Memory B cell (primary cell): ENCODE measurements at places on chromosomes 13 and 19.

GRCh38 chr19:47158367-47158791 lies 27.7 kb downstream of the SAE1 start:
- no peak for DNase-seq

GRCh38 chr19:51668216-51668615 lies 21.6 kb upstream of the SIGLEC14 start:
- no peak for DNase-seq

DNA sequence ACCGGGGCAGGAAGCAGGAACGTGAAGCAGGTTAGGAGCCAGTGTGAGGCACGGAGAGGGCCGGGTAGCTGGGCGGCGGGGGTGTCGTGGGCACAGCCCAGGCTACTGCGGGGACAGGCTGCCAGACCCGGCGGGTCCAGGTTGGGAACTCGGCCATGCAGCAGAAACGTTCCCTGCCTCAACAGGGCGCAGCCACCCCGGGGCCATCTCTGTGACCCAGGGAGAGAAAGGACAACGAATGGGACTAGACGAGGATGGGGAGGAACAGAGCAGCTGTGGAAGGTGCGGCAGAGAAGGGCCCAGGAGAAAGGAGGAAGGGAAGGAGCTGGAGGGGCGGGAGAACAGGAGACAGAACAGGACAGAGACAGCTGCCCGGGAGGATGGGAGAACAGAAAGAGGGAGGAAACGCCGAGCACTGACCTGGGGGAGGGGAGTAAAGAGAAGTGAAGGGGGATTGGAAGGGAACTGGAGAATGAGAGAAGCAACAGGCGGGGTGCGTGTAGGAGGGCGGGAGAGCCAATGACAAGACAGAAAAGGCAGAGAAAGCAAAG lies 12.9 kb upstream of the GARIN5A start:
- DNase-seq, result no peak

- DNase-seq, result no peak
These were observed 133.0 kb downstream of the DCT start for GRCh38 chr13:94346261-94347019.

DNA sequence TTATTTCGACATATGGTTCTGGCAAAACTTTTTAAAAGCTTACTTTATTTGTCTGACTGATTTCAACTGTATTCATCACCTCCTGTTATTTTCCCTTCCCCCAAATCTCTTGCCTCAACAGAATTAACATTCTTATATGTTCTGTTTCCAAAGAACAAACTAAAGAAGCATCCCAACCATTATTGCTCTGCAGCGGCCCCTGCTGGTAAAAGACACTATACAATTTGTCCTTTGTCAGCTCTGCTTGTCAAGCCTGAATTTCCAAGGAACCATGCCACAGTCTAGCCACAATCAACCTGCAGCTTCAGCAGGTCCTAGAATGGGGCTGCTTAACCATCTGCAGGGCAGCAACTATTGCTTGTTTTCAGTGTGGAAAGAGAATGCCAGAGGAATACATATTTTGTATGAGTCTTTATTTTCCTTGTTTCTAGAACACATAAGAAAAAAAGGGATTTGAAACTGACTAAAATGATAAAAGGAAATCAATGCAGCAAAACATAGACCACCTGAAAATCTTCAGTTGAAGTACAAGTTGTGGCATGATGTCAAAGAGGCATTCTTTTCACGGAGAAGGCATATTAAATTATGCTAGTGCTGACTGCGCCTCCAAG lies 845.3 kb downstream of the DIAPH3 start:
- peak; percentile 25 for DNase-seq

- no peak for DNase-seq
These were observed 60.0 kb upstream of the SERP2 start for GRCh38 chr13:44313674-44314073.

DNA sequence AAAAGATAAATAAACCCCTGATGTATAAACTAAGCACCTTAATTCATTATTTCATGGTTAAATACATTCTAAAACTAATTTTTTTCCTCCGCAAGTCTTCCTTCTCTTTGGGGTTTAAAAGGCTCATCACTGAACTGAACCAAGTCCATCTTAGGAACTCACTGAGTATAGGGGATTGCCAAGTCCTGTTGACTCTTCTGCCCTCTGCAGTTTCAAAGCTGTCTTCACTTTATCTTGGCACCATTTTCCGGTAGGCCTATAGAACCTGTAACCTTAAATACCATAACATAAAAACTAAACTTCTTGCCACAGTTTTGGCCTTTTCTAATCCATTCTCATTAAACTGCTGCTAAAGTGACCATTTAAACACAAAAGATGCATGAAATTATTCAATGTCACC lies 66.5 kb upstream of the USPL1 start:
- DNase-seq, result peak; percentile 14

DNA sequence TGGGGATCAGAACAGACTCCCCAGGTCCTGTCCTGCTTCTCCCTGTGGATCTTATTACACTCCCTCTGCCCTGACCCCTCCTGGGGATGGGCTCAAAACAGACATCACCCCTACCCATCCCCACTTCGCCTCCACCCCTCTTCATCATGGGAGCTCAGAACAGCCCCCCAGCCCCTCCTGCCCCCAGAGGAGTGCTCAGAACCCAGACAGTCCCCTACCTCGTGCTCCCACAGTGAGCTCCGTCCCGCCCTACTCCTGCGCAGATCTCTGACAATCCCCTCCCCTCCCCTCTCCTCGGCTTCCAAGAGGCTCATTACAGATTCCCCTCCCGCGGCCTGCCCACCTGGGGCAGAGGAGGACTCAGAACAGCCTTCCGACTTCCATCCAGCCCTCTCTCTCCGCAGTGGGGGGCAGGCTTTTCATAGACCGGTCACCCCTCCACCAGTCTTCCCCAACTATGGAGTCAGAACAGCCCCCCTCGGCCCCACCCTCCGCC lies 6.1 kb downstream of the NXNL1 start:
- no peak for DNase-seq

GRCh38 chr19:2229103-2230032 lies 6.8 kb downstream of the PLEKHJ1 start:
- no peak for DNase-seq

GRCh38 chr19:46746281-46747057 lies at the start of gene STRN4:
Gene STRN4 (minus strand): TSS chr19:46746450. CDS start chr19:46746430, 20 bp downstream.
- DNase-seq, result no peak

DNA sequence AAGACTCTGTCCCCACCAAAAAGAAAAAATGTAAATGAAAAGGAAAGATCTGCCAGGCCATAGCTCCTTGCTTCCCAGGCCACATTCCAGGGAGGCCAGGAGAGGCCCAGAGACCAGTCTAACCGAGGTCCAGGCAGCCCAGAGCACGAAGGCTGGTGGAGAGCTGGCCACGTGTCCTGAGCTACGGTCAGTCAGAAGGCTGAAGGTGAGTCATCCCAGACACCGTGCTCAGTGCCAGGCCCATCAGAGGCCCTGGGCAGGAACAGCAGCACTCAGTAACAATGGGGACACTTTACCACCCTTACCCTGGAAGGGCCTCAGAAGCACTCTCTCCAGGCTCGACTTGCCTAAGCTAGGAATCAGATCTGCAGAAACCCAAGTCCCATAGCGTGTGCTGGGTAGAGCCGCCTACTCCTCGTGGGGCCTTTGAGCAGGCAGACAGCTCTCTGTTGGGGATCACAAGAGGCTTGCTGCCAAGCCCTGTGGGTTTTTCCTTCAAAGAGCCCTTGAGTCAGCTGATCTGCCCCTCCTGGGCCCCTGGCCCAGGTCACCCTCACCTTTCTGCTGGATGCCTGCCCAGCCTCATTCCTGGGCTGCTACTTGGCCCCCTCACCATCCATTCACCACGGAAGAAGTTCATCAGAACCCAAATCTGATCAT lies 11.6 kb upstream of the DNMT1 start:
- no peak for DNase-seq

DNA sequence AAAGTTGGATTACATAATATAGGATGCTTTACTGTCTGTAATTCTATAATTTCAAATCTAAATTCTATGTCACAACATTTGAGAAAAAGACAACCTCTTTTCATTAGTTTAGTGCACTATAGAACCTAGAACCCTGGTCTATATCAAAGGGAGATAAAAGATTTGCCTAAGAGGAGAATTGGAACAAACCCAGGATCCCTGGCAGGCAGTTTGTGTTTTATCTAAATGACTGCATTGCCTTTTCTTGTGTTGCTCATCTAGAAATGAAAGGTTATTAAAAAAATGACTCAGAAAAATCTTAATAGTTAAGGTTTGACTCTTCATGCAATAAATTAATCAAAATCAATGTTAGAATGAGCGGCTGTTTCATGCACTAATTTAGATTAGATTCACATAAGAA lies 96.7 kb downstream of the PCDH9 start:
- DNase-seq, result no peak

- peak; percentile 67 for DNase-seq
These were observed 2.0 kb downstream of the SLC1A5 start for GRCh38 chr19:46786236-46787039.

GRCh38 chr13:35468195-35468594 lies 8.3 kb downstream of the MAB21L1 start:
- no peak for DNase-seq

GRCh38 chr19:16315825-16316505 lies 8.7 kb upstream of the KLF2 start:
- no peak for DNase-seq

DNA sequence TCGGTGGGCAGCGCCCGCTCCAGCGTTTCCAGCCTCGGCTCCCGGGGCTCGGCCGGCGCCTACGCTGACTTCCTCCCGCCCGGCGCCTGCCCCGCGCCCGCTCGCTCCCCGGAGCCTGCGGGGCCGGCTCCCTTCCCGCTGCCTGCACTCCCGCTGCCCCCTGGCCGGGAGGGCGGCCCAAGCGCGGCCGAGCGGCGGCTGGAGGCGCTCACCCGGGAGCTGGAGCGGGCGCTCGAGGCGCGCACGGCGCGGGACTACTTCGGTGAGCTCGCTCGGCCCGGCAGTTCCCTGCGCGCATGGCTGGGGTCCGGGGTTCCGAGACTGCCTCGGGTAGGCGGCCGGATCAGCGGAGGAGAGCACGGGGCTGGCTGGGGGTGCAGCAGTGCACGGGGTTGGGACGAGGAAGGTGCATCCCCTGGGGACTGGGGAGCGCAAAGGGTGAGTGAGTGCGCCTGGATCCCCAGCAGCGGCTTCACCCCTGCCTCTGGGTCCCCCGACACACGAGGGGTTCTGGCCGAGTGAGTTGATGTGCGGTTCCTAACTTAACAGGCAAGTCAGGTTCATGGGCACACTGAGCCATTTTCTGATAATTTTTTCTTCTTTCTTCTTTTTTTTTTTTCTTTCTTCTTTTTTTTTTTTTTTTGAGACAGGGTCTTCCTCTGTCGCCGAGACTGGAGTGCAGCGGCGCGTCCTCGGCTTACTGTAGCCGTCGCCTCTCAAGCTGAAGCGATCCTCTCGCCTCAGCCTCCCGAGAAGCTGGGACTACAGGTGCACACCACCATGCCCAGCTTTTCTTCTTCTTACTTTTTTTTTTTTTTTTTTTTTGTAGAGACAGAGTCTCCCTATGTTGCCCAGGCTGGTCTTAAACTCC lies 1.1 kb downstream of the WTIP start:
- no peak for DNase-seq

DNA sequence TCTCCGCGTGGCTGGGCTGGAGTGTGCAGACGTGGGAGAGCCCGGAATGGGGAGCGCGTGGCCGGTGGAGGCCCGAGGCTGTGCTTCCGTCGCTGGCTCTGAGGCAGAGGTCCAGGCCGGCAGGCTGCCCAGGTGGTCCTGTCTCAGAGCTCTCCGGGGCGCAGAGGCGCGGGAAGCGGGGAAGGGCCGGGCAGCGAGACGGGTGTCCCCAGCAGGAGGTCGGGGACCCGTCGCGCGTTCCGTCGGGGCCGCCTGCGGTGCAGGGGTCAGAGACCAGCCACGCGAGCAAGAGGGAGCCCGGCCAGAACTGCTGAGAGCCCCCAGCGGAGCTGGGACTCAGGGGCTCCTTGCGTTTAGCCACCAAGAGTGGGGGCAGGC lies 1.3 kb upstream of the C1QTNF9 start:
- no peak for DNase-seq

DNA sequence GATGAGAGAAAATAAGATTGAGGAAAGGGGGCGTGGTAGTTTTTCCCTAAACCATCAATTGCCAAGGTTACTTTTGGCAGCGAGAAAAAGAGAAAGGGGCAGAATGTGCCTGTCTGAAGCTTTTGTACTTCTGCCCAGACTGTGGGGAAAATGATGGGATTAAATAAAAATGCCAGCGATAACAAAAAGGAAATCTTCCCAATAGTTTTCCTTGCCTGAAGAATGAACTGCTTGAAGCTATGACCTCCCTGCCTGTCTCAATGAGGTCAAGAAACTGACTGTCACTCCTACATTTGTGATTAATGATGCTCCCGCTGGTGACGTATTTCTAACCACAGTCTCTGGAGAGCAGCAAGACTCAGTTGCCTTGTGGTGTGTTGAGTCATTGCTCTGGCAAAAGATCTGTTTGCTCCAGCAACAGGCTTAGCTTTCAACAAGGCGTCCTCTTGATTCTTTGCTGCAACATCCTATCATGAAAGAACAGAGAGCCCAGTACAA lies 1051.5 kb downstream of the DIAPH3 start:
- no peak for DNase-seq

- no peak for DNase-seq
These were observed 823.0 kb upstream of the GPC6 start for GRCh38 chr13:92403606-92404005.

DNA sequence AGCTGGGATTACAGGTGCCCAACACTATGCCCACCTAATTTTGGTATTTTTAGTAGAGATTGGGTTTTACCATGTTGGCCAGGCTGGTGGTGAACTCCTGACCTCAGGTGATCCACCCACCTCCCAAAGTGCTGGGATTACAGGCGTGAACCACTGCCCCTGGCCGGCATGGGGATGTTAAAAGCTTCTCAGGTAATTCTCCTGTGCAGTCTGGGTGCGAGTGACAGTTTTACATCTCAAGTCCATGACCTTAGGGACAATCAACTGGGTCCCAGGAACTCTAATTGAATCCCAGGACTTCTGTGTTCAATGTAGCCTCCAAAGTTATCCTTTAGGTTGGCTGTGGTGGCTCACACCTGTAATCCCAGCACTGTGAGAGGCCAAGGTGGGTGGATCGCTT lies 100.1 kb upstream of the TSHZ3 start:
- no peak for DNase-seq

- DNase-seq, result no peak
These were observed at the start of gene LINGO3 for GRCh38 chr19:2308114-2308556. Gene LINGO3 (minus strand): TSS chr19:2308154. CDS start chr19:2291776, 16,378 bp downstream.

DNA sequence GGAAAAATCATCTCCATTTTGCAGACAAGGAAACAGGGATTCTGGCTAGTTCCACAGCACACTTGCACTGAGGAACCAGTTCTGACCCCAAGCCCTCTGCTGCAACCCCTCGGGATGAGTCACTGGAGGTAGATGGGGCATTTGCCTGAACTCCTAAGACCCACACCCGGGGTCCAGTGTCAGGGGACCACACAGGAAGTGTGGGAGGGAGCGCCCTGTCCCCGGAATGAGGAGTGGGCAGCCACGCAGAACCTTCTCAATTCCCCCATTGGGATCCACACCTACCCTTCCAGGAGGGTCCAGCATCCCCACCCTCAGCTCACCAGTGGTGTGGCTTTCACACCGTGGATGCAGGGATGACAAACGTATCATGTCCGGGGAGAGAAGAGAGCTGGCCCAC lies 62.7 kb downstream of the TSHZ3 start:
- DNase-seq, result no peak

GRCh38 chr13:75092143-75092542 lies 389.8 kb downstream of the TBC1D4 start:
- DNase-seq, result no peak

- DNase-seq, result no peak
These were observed 884.2 kb downstream of the PCDH9 start for GRCh38 chr13:66345971-66346370.
